CD4-positive, alpha-beta T cell treated with Interleukin-6 at 100 ng/mL for 8 hours (primary cell): ENCODE measurements at places on chromosomes 3 and 15.

DNA sequence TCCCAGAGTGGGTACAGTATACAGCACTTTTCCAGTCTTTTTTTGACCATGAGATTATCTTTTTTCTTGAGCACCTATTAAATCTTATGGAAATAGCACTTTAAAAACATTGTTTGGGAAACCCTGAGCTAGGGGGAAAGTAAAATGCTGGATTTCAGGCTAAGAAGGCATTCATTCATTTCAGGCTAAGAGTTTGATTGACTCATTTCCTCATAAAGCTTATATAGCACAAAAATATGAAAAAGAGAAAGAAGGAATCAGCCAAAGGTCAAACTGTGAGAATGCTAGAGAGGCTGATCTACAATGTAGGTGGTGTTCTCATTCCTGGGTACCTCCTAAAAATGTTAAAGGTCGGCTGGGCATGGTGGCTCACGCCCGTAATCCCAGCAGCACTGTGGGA is 10.5 kb downstream of the TTC23 start:
- DNase-seq: no peak

GRCh38 chr3:126938520-126939337 is 44.2 kb upstream of the PLXNA1 start:
- no peak for DNase-seq

DNA sequence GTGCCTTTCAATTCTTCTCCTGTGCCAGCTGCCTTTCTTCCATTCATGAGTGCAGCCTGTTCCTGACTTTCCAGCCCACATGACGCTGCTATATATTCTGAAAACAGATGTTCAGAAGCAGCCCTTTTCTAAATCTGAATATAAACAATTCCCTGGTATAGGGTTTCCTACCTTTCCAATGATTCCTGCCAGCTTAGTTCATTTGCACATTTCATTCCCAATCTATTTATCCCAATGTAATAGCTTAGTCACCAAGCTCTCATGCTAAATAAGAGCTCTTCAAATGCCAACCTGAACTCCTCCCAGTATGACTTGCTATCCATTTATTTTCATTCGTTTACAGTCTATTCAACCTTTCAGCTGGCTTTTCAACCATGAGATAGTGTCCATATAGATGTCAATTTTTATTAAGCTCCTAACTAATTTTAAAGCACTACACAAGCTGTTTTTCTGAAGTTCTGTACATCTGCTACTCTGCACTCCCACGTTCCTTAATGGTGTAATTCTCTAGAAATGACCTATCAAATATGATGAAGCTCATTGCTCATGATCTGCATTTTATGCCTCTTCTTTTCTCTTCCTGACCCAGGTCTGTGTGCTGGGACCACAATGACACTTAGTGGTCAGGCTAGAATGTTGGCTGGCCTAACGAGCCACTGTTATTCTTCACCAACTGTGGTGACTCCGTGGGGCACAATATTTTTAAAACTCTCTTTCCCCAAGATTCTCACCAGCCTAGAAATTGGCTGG is 605.0 kb upstream of the TBL1XR1 start:
- DNase-seq: no peak

GRCh38 chr3:29612536-29612935 is 331.7 kb downstream of the RBMS3 start:
- no peak for DNase-seq

DNA sequence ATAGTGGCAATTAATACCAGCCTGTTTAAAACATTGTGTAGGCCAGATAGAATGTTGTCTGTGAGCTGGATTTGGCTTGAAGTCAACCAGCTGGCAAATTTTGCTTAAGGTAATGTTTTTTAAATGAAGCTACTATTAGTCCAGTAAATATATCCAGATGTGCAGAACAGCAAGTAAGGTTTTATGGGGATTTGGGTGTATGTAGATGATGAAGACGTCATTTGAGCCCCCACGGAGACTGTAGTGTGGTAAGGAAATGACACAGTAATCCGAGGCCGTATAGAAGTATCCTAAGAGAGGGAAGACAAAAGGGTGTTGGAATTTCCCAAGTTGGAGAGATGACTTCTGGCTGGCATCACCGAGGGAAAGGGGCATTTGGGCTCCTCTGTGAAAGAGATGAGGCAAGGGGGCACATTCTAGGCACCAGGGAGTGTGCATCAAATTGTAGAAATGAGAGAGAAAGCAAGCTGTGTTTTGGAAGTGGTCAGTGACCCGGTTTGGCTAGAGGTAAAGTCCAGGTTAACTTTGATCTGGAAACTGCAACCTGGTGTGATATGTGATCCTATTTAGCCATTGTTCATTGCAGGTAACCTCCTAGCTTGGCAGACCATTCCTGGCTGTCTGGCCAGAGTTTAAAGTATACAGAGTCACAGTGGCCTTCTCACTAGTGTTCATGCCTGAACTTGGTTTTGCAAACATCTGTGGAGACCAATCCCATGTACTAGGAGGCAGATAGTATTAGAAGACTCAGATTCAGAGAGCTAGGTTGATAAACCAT is 104.2 kb downstream of the ITPR1 start:
- DNase-seq: no peak

GRCh38 chr15:64209680-64210334 is 47.0 kb upstream of the PPIB start:
- no peak for DNase-seq

DNA sequence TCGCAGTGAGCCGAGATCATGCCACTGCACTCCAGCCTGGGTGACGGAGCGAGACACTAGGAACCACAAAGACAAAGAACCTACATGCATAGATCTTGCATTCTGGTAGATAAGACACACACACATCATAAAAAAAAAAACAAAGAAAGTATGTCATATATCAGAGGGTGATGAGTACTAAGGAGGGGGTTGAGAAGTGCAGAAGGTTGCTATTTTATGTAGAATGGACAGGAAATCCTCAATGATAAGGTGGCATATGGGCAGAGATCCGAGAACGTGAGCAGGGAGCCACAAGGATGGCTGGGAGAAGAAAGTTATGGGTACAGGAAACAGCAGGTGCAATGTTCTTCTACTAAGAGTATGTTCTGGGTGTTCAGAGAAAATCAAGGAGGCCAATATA is 118.8 kb downstream of the MEX3B start:
- DNase-seq: no peak

DNA sequence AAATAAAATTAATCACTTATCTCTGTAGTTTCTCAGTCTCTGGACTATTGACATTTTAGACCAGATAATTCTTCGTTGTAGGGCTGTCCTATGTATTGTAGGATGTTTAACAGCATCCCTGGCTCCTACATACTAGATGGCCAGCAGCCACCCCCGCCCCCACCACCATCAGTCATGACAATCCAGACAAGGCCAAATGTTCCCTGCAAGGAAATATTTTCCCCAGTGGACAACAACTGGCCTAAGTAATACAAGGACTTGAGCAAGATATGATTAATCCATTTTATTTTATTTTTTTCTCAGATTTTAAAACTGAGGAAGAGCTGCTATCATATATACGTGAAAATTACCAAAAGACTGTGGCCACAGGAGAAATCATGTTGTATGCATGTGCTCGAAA is 23.8 kb downstream of the TICRR start:
- no peak for DNase-seq

GRCh38 chr3:18422972-18423371 is 2.2 kb downstream of the SATB1 start:
- no peak for DNase-seq

GRCh38 chr3:119409844-119410243 is 53.6 kb downstream of the TMEM39A start:
- DNase-seq: no peak

DNA sequence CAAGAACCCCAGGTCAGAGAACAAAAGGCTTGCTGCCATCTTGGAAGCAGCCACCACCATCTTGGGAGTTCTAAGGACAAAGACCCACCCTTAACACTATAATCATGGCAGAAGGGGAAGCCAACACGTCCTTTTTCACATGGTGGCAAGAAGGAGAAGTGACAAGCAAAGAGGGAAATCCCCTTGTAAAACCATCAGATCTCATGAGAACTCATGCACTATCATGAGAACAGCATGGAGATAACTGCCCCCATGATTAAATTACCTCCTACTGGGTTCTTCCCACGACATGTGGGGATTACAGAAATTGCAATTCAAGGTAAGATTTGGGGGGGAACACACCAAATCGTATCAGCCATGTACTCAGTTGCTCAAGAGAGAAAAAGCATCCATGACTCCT is 21.1 kb upstream of the GBE1 start:
- no peak for DNase-seq

DNA sequence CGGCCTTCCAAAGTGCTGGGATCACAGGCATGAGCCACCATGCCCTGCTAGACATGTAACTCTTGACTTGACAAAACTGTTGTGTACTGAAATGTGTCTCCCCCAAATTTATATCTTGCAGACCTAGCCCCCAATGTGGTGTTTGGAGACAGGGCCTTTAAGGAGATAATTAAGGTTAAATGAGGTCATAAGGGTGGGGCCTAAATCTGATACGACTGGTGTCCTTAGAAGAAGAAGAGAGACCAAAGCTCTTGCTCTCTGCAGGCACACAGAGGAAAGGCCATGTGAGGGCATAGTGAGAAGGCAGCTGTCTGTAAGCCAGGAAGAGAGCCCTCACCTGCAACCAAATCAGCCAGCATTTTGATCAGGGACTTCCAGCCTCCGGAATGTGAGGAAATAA is 361.3 kb downstream of the SV2B start:
- DNase-seq: no peak

DNA sequence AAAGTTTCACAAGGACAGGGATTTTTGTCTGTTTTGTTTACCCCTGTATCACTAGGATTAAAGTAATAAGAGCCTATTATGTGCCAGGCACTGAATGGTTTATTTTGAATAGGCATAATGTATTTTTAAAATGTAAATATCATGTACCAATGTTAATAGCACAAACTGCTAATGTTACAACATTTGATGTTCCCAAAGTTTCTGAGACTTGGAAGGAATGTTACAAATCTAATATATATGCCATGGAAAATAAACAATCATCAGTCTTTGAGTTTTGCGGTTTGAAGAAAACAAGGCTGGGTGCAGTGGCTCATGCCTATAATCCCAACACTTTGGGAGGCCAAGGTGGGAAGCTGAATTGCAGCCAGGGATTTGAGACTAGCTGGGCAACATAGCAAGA is 159.4 kb downstream of the CDIN1 start:
- no peak for DNase-seq

DNA sequence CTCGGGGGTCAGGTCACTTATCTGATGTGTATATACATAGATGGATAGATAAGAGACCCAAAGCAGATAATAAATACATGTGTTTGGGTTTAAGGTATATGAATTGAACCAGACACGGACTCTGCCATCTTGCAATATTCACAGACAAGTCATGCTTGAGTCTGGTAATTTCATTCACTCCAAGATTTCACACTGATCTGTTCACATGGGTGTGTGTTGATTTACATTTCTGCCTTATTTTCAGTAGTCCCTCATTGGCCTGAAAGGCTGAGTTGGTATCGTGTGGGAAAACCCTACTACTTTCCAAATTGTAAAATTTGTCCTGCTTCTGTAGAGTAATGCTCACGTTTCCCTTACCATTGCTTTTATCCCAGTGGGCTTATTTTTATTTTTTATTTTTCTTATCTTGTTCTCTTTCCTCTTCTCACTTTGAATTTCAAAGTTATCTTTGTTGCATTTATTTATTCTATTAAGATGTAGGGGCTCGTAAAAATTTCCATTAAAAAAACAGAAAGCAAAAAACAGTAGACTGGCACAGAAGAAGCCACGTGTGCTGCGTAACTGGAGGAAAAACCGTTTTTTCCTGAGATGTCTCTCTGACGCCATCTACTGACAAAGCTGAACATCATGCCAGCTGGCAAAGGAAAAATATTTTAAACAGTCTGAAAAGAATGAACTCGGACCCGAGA is 10.8 kb upstream of the MFSD1 start:
- peak; percentile 55 for DNase-seq

- DNase-seq: no peak
Observed at GRCh38 chr3:116263842-116264545, 181.3 kb downstream of the LSAMP start.

DNA sequence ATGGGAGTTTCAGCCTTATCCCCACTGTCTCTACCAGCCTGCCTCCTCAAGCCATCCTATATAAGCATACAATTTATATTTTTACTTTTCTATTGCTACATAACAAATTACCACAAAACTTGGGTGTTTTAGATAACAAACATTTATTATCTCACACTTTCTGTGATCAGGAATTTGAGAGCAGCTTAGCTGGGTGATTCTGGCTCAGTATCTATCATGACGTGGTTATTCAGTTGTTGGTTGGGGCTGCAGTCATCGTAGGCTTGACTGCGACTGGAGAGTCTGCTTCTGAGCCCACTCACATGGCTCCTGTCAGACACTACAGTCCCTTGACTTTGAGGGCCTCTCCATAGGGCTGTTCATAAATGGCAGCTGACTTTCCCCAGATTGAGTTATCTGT is 20.7 kb downstream of the PARP15 start:
- no peak for DNase-seq

DNA sequence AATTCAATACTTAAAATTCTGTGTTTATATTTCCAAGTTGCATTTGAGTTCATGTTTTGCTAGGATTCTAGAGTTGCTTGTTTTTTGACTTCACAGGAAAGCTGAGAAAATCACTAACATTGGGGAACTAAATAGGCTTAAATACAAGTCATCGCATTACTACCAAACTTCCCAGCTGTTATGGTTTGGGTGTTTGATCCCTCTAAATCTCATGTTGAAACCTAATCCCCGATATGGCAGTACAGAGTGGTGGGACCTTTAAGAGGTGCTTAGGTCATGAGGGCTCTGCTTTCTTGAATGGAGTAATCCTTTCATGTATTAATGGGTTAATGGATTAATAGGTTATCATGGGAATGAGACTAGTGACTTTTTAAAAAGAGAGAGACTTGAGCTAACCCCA is 77.2 kb upstream of the ARPP21 start:
- DNase-seq: no peak

GRCh38 chr3:37770938-37771918 is 90.5 kb upstream of the CTDSPL start:
- no peak for DNase-seq

GRCh38 chr3:13569641-13570390 is 20.9 kb downstream of the FBLN2 start:
- no peak for DNase-seq

DNA sequence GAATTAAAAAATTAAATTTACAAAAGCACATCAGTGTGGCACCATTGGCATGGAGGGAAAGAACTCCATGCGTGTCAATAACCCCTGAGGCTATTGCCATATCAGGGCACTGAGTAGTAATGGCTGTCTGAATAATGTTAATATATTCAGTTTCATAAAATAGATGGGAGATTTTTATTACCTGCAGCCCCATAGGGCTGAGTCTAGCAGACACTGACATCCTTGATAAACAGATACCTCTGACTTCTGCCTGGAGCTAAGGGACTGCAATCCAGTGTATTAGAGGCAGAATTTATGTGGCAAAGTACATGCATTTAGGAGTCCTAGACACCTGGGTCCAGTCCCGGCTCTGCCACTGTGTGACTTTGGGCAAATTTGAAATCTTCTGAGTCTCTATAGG is 38.8 kb upstream of the SV2B start:
- no peak for DNase-seq
